NCI-H460 (cell line): ENCODE measurements at places on chromosomes 16 and 17. TPM values are rescaled to one million over a fixed set of nuclear protein-coding genes. Genes with fewer than 3 reads are reported as not detected.

The CENPX gene
- 46.6 and 51.4 TPM in 2 replicates for total RNA-seq

- DNase-seq: no peak
Observed at GRCh38 chr16:35735403-35736251, 2276.2 kb downstream of the TP53TG3F start.

DNA sequence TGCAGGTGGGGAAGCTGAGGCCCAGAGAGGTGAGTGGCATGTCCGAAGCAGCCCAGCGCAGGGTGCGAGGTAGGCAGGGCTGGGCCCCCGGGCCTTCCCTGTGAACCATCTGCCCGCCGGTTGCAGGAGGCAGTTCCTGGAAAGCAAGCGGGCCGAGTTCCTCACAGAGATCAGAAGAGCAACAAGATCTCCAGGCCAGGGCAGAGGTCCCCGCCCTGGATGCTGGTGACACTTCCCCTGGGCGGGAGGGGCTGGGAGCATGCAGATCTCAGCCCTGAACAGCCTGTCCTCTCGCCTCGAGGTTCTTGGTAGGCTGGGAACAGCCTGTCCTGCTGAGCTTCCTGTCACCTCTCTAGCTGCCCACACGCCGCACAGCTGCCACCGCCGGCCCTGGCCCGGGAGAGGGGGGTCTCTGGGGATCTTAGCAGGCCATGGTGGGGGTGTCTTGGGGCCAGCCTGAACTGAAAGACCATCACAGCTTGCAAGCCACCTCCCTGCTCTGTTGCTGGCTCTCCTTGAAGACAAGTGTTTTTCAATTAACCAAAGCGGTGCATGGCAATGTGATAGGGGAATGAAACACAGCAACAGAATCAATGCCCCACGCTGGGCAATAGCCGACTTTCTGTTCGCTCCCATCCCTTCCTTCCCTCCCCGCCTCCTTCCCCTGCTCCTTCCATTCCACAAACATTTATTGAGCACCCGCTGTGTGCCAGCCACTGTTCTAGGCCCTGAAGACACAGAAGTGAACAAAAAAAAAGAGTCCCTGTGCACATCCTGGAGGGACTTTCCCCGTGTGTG, 31.7 kb downstream of the SOCS1 start:
- no peak for DNase-seq

The GHDC gene
- 13.3 and 13.9 TPM in 2 replicates for total RNA-seq

DNA sequence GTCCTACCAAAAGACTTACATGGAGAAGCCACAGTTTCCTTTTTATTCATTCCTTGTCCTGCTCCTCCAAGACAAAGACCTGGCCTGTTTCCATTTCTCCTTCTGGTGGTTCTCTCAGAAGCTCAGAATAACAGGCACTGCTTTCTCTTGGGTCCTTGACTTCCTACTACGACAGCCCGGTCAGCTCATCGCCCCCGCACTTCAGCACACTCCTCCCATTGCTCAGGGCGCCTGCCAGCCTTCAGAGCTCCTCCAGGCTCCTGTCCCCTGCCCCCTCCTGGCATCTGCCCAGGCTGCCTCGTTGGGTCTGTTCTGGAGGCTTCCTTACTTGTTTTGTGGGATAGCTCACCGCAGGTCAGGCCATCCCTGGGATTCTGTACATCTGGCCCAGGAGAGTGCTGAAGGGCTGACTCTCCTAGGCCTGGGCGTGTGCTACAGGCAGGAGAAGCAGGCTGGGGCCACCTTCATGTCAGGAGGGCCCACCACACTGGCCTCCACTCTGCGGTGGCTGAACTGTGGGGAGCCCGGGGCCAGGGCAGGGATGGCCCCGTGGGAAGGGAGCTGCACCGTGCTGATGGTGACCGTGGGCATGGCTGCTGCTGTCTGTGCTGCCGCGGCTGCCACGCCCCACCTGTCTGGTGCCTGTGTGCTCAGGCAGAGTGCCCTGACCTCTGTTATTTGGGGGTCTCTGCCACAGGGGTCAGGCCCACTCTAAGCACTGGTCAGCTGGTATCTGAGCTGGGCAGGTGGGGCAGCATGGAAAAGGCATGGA, 17.7 kb downstream of the TCF25 start:
- no peak for DNase-seq

The SKAP1 gene
- 0.20 TPM in 1 of 2 replicates, not detected in the other for total RNA-seq

GRCh38 chr17:30600830-30601494, 123.8 kb downstream of the GOSR1 start:
- no peak for DNase-seq

The ADAMTS18 gene
- total RNA-seq: not detected in 2 replicates

The DVL2 gene
- 49.5 and 54.9 TPM in 2 replicates for total RNA-seq
